ENCODE measurements at places on chromosomes 3 and 15.

DNA sequence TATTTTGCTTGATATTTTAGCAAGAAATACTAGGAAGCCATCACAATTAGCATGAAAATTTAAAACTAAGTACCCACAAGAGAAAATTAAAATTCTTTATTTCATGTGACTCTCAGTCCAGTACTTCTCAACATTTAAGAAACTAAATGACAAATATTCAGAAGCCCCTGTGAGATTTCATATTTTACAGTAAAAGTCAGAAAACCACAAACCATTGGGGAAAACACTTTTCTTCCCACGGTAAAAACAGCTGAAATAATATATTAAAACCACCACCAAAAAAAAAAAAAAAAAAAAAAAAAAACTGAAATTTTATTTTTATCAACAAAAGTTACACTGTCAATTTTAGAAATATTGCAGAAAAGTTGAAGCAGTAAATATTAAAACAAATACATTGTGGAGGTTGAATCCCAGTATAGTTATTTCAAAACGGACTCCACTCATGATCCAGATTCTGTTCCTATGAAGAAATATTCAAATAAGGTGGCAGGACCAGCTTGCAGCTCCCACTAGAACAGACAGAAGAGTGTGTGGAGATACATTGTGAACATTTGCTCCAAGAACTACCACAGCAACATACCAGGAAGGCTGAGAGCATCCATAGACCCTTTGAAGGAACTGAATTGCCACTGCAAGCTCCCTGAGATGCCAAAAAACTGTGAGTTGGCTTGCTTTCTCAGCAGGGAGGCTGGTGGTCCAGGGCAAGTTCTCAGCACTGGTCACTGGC lies 308.2 kb downstream of the CTNNB1 start:
- DNase-seq: no peak

DNA sequence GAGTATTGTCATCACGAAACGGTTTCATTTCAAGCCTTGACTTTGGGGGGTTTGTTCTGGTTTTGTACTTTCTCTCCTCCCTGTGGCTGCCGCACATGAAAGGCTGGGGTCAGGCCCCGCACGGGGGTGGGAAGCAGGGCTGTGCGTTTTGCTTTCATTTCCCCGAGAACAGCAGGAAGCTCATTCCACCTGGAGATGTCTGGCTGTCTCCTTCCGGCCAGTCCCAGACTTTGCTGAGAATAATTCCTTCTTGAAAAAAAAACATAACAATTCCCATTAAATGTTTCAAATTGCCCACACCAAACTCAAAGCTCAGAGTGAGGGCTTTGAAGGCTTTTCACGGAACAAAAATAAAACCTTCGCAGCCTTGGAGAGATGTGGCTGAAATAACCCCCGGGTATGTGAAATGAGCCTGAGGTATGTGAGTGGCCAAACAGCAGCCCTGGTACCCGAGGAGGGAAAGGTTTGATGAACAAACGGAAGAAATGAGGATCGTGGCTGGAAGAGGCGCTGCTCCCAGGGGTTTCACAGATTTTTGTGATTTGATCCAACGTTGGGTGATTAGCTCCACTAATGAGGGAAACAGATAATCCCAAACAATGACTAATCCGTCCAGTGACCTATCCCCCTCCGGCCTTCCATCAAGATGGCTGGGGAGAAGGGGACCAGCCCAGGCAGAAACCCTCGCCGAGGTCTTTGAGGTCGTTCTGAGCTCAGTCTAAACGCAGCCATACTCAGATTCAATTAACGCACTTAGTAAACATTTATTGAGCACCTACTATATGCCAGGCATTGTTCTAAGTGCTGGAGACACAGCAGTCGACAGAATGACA lies 126.9 kb upstream of the MEF2A start:
- no peak for DNase-seq

- DNase-seq: no peak
Observed at GRCh38 chr3:55554634-55555425, 67.7 kb upstream of the WNT5A start.

GRCh38 chr3:47280519-47280918 lies 2.1 kb downstream of the KIF9 start:
- no peak for DNase-seq
